ENCODE measurements at places on chromosomes 12 and 14.

GRCh38 chr12:15227004-15227679 lies 5.9 kb upstream of the RERG start:
- no peak for DNase-seq

GRCh38 chr14:79516009-79516408 lies 695.3 kb downstream of the DIO2 start:
- DNase-seq = no peak

DNA sequence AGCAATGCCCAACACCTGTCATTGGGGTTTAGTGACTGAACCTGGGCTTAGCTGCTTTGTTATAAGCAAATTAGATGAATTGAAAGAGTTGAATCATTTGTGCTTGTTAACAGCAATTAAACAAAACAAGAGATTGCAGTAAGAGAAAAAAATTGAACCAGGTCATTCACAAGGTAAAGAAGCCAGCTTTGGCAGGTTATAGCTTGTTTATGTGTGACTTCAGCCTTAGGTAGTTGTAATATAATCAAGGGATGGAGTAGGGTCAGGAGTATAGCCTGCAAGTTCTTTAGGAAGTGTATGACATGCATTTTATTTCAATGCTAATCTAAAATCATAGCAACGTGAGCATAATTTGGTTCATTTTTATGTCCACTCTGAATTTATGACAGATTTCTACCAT lies 63.4 kb upstream of the PLEKHG3 start:
- DNase-seq = no peak

- no peak for DNase-seq
Observed at GRCh38 chr14:23776296-23776695, 140.1 kb downstream of the DHRS2 start.

DNA sequence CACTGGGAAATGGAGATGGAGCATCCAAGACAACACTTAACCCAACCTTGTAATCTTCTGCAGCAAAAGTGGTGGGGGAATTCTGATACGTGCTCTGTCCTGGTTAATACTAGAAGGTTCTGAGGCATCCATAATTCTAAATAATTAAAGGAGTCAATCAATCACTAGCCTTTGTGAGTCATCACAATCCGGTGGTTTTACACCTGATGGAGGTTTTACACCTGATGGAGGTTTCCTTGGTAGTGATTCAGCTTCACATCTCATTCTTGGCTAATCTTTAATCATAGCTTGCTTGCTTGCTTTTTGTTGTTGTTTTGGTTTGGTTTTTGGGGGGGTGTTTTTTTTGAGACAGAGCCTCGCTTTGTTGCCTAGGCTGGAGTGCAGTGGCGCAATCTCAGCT lies 343.4 kb downstream of the DPF3 start:
- no peak for DNase-seq

- no peak for DNase-seq
Observed at GRCh38 chr12:49428793-49429192, 61.5 kb downstream of the SPATS2 start.

- DNase-seq = no peak
Observed at GRCh38 chr14:60931218-60931617, 49.7 kb downstream of the TRMT5 start.

DNA sequence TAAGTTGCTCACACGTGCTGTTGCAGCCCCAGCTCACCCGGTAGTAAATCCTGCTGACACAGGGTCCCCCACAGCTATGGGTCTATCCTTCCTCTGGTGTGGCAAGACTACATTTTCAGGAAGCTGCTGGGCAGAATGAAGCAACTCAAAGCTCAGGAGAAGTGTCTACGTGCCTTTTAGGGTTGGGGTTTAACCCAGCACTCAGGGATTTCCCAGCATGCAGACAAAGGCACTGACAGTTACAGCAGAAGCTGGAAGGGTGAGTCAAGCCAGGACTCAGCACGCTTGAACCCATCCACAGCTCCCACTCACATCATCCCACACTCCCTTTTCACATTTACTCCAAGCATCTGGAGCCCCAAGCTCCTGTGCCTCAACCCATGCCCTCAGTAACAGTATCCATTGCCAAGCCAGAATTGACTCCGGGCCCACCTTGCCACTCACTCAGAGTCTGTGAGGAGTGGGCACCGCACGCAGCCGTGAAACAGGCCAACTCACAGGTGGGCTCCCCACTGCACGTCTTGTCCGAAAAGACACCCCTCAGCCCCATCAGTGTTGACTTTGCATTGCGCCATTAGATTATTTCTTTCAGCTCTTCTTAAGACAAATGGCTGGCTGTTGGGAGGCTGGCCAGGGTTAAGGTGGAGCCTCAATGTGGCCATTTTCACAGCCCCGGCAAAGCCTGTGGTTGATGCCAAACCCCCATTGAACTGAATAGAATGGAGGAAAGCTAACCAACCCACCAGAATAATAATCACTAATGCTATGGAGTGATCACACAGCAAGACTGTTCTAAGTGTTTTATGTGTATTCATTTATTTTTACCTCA lies 59.6 kb downstream of the ZFP36L1 start:
- peak; percentile 67 for DNase-seq

DNA sequence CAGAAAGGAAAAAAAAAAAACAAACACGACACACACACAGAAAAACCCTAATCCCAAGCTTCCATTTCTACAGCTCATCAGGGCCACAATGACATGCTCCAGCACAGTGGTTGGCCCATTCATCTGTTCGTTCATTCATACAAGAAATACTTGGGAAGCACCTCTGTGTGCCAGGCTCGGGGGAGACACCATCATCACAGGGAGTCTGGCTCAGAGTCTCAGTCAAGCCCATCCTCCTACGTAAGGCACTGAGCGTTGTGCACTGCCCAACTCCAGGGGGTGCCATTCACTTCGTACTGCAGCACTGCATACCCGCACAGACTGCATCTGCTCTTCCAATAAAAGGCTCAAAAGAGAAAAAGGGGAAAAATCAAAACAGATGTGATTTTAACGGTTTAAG lies 15.3 kb downstream of the VPS37B start:
- no peak for DNase-seq

DNA sequence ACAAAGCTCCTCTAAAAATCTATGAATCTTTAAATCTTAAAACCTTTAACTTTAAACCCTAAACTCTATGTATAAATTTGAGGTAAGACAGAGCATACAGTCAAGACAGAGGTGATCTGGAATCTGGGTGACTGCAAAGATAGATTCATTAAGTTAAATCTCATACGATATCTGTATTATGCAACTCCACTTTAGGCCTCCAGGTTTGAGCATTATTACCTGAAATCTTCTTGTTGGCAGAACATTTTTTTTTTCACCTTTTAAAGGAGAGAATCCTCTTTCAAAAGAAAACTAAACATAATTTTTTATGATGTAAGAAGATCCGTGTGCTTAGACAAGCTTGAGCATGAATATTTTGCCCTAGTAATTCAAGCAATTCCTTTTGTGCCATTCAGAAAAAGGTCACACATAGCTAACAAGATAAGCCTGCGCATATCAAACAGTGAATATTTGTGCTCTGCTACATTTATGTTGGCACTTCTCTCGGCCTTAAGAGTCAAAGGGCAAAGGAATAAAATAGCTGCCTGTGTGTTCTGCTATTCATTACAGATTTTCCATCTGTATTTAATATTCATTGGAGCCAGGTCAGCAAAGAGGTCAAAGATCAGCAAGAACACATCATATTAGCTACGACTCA lies 163.3 kb downstream of the TMTC3 start:
- DNase-seq = no peak

GRCh38 chr14:23208324-23208723 lies 24.9 kb upstream of the SLC7A8 start:
- DNase-seq = no peak

DNA sequence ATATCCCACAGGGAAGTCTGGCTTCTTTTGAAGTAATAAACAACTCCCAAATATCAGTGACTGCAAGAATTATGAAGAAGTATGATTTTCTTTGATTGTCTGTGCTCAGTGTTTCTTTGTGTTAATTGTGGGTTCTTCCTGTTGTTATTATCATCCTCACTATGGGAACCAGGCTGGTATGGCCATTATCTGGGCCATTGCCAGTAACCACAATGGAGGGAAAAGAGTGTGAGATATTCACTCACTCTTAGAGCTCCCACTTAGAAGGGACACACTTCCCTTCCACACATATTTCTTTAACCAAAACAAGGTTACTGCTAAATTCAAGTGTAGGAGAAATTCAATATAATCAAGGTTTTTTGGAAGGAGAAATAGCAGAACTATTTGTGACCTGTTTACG lies 503.7 kb downstream of the SLC6A15 start:
- DNase-seq = no peak

DNA sequence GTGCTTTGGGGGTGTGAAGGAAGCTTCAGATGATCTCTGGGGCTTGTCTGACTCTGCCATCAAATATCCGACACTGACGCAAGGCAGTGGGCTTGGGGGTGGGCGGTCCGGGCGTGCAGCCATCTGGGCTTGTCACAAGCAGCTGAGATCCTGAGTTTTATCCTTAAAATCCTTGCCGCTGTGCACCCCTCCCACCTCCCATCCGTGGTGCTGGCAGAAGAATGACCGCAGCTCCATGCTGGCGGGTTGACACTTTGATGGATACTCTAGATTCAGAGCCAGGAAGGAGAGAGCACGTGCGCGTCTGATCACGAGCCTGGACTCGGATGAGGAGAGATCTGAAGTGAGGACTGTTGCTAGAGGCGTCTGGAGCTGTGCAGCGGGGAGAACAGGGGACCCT lies 3.0 kb downstream of the ZFYVE21 start:
- no peak for DNase-seq

DNA sequence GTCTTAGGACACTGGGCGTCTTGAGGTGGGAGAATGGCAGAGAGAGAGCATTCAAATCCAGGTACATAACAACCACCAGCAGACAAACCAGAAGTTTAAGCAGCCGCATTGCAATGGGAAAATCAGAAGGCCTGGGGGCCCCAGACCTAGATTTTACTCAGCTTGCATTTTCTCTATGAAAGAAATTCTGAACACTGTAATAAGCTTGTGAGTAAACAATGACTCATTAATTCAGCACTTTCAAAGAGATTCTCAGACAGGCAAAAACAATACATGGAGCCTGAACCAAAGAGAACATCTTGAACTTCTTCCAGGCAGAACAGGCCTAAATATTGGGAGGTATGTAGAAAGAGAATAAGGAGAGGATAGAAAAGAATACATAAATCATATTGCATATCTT lies 69.8 kb upstream of the IFNG-AS1 start:
- no peak for DNase-seq

DNA sequence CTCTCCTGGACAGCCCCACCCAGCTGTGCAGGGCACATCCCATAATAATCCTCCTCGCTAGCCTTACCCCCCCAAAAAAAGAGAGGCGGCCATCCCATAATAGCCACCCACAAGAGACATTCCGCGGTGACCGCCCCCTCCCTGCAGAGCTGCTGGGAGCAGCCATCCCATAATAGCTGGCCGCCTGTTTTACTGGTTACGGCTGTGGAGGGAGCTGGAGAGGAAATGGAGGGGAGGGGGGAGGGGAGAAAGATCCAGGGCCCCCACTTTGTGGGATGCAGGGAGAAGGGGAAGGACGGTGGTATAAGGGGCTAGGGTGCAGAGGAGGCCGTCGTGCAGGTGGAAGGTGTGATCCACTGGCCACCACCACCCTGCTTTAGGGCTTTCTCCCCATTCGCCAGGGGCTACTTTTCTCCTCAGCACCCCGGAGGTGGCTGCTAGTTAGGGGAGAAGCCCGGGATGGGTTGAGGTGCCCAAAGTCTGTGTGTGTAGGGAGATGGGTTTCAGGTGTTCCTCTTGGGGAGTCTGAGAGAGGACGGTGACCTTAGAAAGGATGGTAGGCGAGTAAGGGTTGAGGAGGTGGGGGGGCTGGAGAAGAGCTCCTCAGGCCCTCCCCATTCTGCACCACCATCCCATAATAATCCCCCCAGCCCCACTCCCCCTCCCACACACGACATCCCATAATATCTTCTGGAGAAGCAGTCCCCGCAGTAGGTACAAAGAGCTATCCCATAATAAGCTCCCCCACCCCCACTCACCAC lies 6.0 kb upstream of the CHD4 start:
- peak; percentile 58 for DNase-seq

GRCh38 chr12:42780671-42781070 lies 191.1 kb upstream of the PRICKLE1 start:
- DNase-seq = no peak

GRCh38 chr12:78101946-78102635 lies 271.4 kb downstream of the NAV3 start:
- no peak for DNase-seq

DNA sequence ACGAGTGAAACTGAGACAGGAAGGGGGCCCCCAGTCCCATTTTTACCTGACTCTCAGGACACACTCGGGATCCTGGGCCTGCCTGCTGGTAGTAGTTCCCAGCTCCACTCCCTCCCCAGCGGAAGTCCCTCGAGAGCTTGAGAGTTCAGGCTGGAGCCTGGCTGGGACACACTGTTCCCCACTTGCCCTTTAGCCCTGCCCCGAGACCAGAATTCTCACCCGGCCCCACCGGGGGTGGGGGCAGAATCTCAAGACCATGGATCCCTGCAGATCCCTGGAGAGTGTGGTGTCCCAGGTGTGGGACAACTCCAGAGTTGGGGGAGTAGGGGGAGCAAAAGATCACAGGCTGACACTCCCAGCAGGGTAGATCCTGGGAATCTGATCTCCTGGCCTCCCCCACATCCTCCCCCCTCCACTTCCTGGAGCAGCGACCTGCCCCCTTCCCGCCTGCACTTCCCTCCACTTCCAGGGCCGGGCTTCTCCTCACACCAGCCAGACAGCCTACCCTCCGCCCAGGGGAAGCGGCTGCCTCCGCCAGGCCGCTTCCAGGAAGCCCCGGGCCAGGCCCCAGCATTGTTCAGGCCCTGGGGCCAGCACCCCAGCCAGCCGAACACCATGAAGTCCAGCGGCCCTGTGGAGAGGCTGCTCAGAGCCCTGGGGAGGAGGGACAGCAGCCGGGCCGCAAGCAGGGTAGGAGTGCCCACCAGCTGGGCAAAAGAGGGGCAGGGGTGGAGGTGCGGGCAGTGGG lies at the start of gene TNS2:
TSS of gene TNS2 (plus strand) at position 495 of the 748 bp plus-strand sequence. CDS start at position 616, 121 bp downstream.
- DNase-seq = no peak

DNA sequence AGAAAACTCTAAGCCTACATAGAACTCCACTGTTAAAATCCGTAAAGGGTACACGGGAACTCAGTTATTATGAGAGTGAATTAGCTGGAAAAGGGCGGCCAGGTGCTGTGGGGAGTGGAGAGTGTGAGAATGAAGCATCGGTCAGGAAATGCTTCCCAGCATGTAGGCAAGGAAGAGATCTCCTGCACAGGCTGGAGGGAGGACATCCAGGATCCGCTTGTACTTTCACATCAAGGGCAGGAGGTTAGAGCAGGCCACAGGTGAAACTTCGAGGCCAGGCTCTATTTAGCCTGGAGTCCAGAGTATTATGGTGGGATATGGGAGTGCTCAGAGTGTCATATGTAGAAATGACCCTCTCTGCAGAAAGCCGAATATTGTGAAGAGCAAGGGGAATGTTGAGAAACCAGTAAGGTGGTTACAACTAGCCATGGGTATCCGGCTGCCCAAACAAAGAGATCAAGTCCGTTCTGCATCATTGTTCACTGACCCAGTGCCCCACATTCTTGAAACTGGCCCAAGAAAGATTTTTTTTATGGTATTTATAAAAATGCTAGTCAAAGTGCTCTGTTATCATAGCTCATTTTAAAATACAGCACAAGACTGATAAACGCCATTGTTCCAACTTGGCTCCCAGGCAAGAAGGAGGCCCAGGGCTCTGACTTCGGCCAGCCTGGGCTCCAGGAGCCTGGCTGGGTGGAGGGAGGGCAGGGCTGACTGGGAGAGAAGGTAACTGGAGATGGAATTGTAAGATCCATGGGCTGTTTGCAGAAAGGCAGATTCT lies 79.4 kb upstream of the HIF1A start:
- no peak for DNase-seq

- DNase-seq = no peak
Observed at GRCh38 chr12:113781415-113782198, 184.5 kb downstream of the RBM19 start.

All from activated CD8-positive, alpha-beta memory T cell treated with anti-CD3 and anti-CD28 coated beads, Interleukin-2, amount 50 U/mL, for 48 hours (primary cell).